Stimulated activated CD8-positive, alpha-beta memory T cell treated with anti-CD3 and anti-CD28 coated beads, Interleukin-4, amount 100 ng/mL, for 4 hours (primary cell): ENCODE measurements at places on chromosomes 5 and 9.

DNA sequence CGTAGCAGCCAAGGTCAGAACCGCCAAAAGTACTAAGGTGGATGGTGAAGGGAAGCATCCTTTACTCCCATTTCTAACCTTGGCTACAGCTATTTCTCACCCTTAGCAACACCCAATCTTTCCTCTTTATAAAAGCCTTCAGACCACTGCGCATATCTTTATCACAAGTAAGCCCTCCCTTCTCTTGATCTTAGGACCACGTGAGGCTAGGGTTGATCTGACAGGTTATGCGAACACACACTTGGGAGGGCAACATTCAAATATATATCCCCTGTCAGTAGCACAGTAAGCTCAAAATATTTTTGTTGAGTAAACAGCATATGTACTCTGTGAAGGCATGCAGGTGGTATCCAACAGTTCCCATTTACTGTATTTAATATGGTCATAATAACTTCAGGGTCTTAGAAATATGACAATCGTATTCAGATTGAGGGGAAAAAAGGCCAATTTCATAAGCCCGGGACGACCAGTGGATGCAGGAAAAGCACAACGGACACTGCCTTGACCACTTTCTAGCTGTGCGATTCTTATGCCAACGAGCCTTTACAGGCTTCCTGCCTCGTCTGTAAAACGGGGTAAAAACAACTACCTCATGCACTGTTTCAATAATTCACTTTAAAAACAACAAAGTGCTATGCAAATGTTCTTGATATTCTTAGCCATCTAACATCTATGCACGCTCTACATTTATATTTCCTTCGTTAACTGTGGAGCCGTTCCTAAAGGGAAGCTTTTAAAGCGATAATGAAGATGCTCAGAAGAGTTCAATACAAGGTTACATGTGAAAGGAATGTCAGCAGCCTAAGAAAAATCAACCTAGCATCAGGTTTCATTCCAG is 1.3 kb downstream of the ARSB start:
- no peak for DNase-seq

DNA sequence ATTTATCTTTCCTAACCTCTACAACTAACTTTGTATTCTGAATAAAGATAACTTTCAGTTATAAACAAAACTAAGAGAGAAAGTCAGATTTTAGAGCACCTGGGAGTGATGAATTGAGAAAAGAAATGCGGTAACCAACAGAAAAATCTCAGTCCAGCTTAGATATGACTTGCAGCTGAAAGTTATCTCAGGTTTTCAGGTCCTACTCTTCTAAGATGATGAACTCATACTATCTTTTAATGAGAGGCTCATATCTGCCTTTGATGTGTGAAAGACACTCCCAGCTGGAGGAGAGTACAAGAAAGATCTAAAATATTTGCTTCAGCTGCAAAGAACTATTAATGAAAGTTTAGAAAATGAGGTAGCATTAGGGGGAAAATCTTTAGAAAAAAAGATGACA is 190.5 kb downstream of the DENND1A start:
- DNase-seq = no peak

- no peak for DNase-seq
These were observed 92.6 kb upstream of the GAS1 start for GRCh38 chr9:87039809-87040392.

- DNase-seq = no peak
These were observed 1.5 kb upstream of the IRX2 start for GRCh38 chr5:2752821-2753439.

- no peak for DNase-seq
These were observed 7.8 kb downstream of the GZMA start for GRCh38 chr5:55110217-55110616.

- DNase-seq = no peak
These were observed 1.5 kb downstream of the PCSK1 start for GRCh38 chr5:96431376-96432187.

- no peak for DNase-seq
These were observed 205.2 kb downstream of the CAAP1 start for GRCh38 chr9:26687421-26687820.

- DNase-seq = no peak
These were observed 12.1 kb downstream of the JAK2 start for GRCh38 chr9:4997196-4997595.

DNA sequence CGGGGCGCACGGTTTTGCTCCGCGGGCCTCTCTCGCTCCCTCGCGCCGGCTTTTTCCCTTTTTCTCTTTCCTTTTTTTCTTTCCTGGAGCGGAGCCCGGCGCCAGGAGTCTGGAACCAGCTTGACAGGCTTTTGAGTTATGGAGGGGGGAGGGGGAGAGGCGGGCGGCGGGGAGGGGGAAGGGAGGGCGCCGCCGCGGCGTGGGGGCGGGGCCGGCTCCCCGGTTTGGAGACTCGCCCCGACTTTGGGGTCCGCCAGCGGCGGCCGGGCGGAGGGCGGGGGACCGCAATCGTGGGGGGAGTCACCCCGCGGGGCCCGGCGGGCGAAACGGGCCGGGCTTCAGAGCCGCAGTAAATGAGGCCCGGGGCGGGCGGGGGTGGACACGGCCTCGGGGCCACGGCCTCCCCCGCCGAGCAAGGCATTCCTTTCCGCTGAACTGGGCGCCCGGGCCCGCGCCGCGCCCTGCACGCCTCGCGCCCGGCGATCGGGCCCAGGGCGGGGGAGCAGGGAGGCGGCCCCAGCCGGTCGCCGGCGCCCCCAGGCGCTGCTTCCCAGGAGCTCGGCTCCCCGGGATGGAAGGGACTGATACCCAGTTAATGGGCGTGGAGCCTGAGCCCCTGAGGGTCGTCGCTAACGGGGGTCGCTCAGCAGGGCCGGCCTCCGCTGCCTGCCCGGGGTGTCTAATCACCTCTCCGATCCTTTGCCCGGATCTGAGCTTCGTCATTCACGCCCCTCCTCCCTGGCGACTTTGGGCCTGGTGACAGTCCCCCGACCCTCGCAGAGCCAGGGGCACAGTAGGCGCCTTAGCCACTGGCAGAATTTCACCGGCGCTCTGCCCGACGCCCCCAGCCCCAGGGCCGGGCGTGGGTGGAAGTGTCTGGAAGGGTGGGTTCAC is 138.1 kb downstream of the C9orf50 start:
- DNase-seq = no peak

- DNase-seq = no peak
These were observed 47.6 kb upstream of the ADCY2 start for GRCh38 chr5:7348168-7348854.

GRCh38 chr5:98397081-98397480 is 376.4 kb upstream of the RGMB start:
- DNase-seq = no peak
